ENCODE measurements at places on chromosomes 7 and 10.

GRCh38 chr7:68671046-68671445 lies 927.2 kb upstream of the AUTS2 start:
- no peak for DNase-seq

- DNase-seq: no peak
Measured at GRCh38 chr7:26375726-26376174, 84.1 kb downstream of the SNX10 start.

- no peak for DNase-seq
Measured at GRCh38 chr10:79490400-79491142, 21.8 kb upstream of the EIF5AL1 start.

DNA sequence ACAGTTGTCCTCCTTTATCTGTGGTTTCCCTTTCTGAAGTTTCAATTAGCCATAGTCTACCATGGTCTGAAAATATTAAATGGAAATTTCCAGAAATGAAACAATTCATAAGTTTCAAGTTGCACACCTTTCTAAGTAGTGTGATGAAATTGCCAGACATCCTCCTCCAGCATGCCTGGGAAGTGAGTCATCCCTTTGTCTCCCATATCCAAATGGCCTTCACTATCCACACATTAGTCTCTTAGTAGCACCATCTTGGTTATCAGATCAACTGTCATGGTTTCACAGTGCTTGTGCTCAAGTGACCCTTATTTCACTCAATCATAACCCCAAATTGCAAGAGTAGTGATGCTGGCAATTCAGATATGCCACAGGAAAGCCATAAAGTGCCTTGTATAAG lies 83.4 kb upstream of the PPP1R9A start:
- no peak for DNase-seq

DNA sequence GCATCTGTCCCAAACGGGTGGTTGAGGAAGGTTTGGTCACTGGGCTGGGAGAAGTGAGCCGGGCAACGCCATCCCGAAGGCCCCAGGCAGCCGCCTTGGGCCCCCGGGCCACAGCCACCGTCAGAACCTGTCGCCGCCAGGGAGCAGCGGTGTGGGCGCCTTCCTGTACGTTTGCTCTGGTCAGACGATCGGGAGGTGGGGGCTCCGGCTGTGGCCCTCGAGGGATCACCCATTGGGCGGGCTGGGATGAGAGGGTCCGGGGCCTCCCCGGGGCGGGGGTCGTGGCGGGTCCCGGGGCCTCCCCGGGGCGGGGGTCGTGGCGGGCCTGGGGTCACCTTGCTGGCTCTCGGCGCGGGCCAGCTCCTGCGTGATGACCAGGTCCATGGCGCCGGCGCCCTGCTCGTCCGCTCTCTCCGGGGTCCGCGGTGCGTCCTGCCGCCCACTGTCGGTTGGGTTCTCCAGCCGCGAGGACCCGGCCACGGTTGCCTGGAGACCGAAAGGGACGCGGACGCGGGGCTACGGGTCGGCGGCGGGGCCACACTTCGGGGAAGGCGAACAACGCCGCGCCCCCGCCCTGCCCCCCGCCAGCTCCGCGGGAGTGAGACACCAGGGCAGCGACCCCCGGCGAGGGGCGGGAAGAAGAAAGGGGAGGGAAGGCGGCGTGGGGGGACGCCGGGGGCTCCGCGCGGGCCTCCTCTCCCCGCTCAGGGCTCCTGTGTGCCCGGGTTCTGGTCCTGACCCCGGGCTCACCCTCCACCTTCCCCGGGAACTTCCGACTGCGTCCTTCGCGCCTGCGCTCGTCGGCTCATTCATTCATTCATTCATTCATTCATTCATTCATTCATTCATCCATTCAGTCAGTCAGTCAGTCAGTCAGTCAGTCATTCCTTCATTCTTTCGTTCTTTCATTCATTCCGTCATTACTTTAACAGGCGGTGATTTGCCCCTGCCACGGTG lies at the start of gene CFAP46:
Gene CFAP46, minus strand, starts transcription at position 470 of the 957 bp plus-strand sequence. Its CDS starts 86 bp downstream, at position 384.
- DNase-seq: no peak

GRCh38 chr7:22591271-22591670 lies 91.3 kb upstream of the STEAP1B start:
- no peak for DNase-seq

GRCh38 chr7:149877890-149878522 lies 4.2 kb downstream of the ATP6V0E2 start:
- DNase-seq: no peak

DNA sequence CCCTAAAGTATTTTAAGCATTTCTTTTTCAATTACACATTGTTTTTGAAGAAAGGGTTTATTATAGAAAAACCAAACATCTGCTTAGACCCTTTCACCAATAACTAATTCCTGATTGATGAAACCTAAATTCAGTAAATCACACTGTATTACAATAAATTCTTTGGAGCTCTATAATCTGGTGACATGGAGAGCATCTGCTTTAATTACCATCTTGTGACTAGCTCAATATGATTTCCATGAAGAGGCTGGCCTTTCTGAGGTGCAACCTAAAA lies 9.7 kb downstream of the HYCC1 start:
- DNase-seq: no peak

All from HL-60 (cell line).